ENCODE measurements at places on chromosomes 7 and 10.

GRCh38 chr7:125526958-125527357 lies 597.3 kb upstream of the POT1 start:
- no peak for DNase-seq

- no peak for DNase-seq
Observed at GRCh38 chr10:68796605-68797004, 30.7 kb upstream of the STOX1 start.

DNA sequence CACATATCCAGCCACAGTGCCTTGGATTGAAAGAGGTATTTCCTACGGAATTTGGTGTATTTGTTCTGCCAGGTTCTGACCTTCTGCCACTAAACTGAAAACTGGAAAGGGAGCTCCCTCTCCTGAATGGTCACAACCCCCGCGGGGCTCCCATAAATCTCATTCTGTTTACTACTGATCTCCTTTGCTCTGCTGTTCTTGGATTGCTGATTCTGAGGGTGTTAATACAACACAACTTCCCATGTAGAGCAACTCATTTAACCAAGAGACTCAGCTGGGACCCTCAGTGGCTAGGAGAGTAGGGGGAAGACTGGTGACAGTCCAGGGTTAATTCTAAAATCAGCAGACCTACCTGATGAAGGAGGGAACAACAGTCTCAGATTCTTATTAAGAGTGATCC lies 662.9 kb downstream of the INHBA start:
- DNase-seq: no peak

DNA sequence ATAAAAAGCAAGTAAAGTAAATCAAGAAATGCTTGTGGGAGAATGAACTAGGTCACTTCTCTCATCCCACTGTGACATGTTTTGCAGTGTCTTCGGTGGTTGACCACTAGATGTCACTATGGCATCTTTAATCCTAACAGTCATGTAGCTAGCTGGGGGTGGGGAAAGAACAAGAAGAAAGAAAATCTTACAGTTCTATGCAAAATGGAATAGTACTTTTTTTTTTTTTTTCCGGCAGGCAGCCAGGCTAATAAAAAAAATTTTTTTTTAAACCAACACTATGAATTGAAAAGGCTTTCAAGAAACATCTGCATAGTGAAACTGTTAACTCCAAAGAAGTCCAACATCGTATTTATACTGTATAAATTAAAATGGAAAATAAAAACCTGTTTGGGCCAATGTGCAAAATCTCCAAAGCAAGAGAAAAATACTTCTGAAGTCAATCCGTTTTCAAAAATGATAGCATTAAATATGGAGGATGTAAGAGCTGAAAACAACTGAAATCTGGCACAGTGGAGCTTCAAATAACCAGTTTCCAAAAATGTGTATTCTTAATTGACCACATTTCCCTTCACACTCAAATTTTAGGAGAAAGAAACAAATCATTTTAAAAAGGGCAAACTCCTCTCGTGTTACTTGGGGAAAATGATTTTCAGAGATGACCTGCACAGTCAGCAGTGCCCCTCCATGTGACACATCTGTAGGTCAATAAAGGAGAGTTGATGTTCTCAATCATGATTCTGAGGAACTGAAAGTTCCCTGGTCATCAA lies 38.5 kb downstream of the CDK1 start:
- peak; percentile 70 for DNase-seq

DNA sequence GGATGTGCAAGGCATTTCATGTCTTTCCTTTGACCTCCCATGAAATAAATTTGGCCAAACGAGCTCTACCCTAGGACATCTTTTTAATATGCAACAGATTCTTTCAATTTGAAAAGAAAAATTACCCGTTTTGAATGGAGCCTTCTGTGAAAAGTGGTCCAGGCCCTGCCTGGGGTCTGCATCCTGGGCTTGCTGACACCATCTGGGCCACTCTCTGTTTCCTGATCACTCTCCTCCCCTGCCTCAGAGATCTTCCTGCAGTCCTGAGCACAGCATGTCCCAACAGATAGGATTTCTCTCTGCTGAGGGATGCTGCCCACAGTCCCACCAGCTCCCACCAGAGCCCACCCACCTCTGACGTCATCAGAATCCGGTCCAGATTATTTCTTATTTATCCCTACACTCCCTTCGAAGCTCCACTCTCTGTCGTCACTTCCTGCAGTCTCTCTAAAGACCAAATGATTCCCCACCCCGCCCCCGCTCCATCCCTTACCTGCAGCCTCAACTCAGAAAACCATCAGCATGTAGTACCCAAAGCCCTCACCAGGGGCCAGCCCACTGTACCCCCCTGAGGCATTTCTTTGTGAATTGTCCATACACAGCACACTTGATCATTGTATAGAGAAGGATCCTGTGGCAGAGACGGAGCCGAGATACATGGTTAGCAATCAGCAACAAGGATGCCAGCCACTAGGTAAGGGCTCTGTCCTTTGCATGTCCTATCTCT lies 192.1 kb upstream of the MGMT start:
- DNase-seq: no peak

DNA sequence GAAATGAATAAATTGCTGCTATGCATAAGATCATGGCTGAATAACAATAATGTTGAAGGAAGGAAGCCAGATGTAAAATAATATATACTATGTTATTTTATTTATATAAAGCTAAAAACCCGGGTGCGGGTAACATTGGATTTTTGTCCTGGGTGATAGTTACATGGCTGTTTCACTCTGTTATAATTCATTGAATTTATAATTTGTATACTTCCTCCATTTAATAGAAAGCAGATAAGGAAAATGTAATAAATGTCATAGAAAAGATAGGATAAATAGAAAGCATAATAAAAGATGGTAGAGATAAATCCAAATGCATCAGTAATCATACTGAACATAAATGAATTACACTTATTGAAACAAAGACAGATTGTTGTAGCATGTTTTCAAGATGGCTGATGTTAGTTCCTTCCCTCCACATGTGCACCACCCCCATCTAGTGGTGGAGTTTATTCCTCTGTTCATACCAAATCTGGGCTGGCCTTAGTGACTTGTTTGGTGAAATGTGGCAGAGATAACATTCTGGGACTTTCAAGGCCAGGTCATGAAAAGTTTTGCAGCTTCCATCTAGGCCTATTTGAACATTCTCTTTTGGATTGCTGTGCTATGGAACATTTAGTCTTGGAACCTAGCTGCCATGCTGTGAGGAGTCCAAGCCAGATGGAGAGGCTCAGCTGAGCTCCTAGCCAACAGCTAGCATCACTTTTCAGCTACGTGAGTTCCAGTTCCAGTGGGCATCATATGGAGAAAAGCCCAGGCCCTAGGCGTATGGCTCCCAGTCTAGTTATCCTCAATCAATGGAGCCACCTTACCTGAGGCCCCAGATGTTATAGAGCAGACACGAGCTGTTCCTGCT lies 46.9 kb downstream of the AHCYL2 start:
- DNase-seq: peak; percentile 75

GRCh38 chr7:133522501-133522900 lies 269.6 kb downstream of the EXOC4 start:
- DNase-seq: no peak

DNA sequence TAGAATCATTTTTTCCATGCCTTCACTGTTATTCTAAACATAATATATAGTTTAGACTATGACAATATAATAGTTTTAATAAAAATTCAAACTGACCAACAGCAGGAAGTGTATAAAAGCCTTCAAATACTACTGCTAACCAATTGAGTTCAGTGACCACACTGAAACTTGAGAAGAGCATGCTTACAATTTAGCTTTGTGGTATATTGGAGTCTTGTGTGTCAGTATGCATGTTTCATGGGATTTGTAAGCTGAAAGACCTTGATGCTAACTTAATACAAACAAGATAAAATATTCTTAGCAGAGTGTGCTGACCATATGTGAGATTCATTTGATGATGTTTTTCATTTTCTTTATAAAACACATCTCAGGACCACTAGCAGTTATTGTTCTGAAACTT lies 395.5 kb downstream of the SUGCT start:
- no peak for DNase-seq

GRCh38 chr7:138864667-138865066 lies 66.7 kb upstream of the ATP6V0A4 start:
- DNase-seq: no peak

DNA sequence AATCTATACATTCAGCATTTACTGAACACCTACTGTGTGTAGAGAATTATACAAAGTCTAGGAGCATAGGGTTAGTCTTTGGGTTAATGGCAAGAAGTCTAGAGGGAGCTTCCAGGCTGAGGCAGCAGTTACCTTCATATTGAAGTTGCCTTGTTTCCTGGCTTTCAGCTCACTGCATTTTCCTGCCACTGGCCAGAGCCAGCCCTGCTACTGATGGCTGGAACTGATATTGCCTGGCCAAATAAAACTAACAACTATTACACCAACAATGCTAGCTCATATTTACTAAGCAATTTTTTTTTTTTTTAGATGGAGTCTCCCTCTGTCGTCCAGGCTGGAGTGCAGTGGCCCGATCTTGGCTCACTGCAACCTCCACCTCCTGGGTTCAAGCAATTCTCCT lies 165.7 kb upstream of the ITGB1 start:
- DNase-seq: no peak

DNA sequence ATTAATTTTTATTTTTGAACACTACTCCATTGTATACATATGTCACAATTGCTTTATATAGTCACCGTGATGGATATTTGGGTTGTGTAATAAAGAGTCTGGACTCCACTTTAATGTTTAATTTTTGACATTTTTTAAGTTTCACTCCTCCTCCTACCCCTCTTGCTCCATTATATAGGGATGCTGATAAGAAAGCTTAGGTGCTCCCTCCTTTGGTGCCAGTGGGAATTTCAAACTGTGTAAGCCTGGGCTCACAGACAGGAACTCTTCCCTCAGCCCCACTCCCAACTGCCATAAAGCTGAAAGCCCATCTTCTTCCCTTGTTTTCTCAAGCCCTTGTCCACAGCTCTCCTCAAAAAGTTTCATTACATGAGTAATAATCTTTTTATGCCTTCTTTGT lies 47.6 kb downstream of the TWIST1 start:
- no peak for DNase-seq

DNA sequence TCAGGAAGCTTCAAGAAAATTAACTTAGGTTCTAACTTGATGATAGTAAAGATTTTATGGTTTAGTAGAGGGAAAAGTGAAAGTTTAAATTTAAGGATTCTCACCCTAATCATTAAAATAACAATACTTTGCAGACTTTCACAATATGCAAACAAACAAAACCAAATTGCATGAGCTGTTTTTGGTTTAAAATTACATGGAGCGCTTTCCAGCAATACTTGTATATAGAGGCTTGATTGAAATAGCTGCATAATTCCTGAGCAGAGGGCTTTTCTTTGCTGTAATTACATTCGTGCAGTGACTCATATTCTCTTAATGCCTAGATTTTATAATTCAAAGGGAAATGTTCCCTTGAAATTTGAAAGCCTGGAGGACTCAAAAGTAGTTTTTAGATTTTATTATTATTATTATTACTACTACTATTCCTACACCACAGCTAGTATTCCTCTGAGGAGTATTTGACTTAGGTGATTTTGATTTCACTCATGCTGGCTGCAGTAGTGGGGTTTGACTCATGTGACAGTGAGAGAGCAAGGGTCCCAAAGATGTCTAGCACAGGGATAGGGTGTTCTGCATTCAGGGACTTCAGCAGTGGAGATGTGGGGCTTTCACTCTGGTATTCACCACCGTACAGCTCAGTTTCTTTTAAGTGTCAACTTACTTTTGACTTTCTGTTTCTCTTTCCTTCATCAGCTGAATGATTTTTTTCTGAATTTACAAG lies 138.1 kb downstream of the ADAM22 start:
- DNase-seq: no peak

All from adrenal gland (tissue), 19 donors.